ENCODE measurements at places on chromosomes 2 and 18. TPM values are rescaled to one million over a fixed set of nuclear protein-coding genes. Genes with fewer than 3 reads are reported as not detected.

Gene COL6A3
- total RNA-seq = 59.5 TPM

Gene IL1A
- total RNA-seq = 0.13 TPM

Gene CD8B
- total RNA-seq = 2.5 TPM

Gene ELOA2
- not detected for total RNA-seq

Gene NRP2
- 37.7 TPM for total RNA-seq

Gene ABCB11
- total RNA-seq = 0.03 TPM

Gene COLEC12
- 7.4 TPM for total RNA-seq

Gene IL1F10
- not detected for total RNA-seq

Gene RMC1
- 25.9 TPM for total RNA-seq

GRCh38 chr2:176159663-176160250, 2.6 kb downstream of the HOXD3 start:
- H3K27ac ChIP-seq = peak overlapping the region; percentile 90
- no peak overlapping the region for H3K4me3 ChIP-seq
- peaks cover 3% of the 10 kb centered on the region for H3K36me3 ChIP-seq
- DNase-seq = peak; percentile 30
- no peaks in the 10 kb centered on the region for H3K27me3 ChIP-seq
- H3K4me1 ChIP-seq = peaks cover 2% of the 10 kb centered on the region

DNA sequence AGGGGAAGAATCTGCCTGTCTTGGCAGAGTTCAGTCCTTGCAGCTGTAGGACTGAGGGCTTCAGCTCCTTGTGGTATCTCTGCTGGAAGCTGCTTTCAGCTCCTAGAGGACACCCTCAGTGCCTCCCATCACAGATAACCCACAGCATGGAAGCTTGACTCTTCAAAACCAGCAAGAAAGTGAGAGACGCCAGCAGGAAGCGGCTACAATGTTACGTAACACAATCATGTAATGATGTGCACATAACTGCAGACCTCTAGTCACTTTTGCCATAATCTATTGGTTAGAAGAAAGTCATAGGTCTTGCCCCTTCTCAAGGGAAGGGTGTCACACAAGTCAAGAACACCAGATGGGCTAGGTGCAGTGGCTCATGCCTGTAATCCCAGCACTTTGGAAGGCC, 69.1 kb upstream of the AFF3 start:
- no peak overlapping the region for H3K27ac ChIP-seq
- DNase-seq = no peak
- no peaks in the 10 kb centered on the region for H3K4me1 ChIP-seq
- H3K4me3 ChIP-seq = no peak overlapping the region
- H3K36me3 ChIP-seq = no peaks in the 10 kb centered on the region
- H3K27me3 ChIP-seq = no peaks in the 10 kb centered on the region

DNA sequence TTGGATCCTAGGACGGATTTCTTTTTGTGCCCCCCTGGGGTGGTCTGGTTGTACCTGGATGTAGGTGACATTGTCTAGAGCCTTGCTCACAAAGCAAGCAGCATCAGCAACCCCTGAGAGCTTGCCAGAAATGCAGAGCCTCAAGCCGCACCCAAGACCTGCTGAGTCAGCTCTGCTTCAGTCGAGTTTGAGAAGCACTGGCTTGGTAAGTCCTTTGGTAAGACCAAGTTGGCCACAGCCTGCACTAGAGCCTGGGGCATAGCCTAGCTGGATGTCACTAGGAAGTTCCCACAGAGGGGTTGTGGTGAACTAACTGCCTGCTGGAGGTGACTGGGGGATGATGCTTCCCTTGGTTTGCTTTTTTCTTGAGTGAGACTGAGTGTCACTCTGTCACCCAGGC, 6.2 kb downstream of the ABCG5 start:
- no peak overlapping the region for H3K27ac ChIP-seq
- no peaks in the 10 kb centered on the region for H3K27me3 ChIP-seq
- H3K4me3 ChIP-seq = no peak overlapping the region
- H3K36me3 ChIP-seq = no peaks in the 10 kb centered on the region
- no peaks in the 10 kb centered on the region for H3K4me1 ChIP-seq

DNA sequence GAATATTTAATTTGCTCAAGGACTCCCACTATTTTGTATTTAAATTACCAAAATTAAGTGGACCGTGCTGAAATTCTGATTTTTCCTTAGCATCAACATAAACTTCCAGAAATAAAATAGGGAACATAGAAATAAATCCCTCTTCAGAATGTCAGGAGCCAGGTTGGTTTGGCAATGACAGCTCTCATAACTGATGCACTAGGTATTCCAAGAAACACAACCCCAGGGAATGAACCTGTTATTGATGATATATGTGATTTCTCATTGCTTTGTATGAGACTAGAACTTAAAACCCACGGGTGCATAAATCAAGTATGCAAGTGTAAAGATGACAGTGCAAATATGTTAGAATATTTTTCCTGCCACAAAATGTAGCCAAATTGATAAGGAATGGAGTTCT, 12.8 kb downstream of the SLC5A7 start:
- DNase-seq = no peak
- H3K27ac ChIP-seq = no peak overlapping the region
- no peaks in the 10 kb centered on the region for H3K36me3 ChIP-seq
- no peaks in the 10 kb centered on the region for H3K27me3 ChIP-seq
- no peaks in the 10 kb centered on the region for H3K4me1 ChIP-seq

- H3K27ac ChIP-seq = no peak overlapping the region
- H3K36me3 ChIP-seq = no peaks in the 10 kb centered on the region
- peak; percentile 17 for DNase-seq
These were observed 21.6 kb upstream of the GYPC start for GRCh38 chr2:126634273-126634861.

DNA sequence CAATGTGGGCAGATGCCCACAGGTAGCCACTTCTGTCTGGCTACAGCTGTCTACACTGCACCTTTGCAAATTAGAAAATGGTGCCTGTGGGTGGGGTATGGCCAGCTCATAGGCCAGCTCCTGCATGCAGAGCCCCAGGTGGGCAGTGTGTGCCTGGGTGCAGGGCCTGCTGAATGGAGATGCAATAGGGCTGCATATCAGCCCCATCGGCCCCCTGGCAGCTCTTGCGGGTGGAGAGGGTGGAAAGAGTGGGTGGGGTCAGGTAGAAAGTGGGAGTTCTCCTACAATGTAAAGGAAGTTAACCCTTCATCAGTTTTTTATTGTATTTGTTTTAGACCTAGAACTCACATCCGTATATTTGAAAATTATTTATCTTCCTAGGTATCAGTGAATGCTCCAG, 37.1 kb downstream of the FBLN7 start:
- H3K4me3 ChIP-seq = no peak overlapping the region
- H3K36me3 ChIP-seq = no peaks in the 10 kb centered on the region
- H3K27me3 ChIP-seq = no peaks in the 10 kb centered on the region
- DNase-seq = no peak
- H3K27ac ChIP-seq = no peak overlapping the region

DNA sequence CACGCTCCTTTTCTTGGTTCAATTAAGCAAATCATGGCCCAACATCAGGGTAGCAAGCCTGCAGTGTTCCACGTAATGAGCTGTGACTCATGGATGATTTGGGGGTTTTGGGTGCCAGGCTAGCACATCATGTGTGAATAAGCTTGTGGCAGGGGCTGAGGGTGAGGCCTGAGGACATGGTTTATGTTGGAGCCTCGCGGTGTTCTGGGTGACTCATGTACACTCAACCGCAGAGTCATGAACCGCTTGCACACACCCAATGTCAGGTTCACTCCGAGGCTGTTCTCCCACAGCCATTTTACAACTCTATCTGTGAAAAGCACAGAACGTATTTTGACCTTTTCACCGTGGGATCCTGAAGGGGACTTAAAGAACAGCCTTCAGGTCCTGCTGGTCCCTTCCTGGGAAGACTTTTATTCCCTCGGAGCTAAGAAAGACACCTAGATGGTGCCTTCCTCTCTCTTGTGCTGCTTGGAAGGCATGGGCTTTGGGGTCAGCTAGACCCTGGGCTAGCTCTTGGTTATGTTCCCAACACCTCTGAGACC, 139.9 kb upstream of the ZEB2 start:
- H3K36me3 ChIP-seq = no peaks in the 10 kb centered on the region
- H3K27ac ChIP-seq = no peak overlapping the region
- no peak for DNase-seq
- no peaks in the 10 kb centered on the region for H3K4me1 ChIP-seq
- no peak overlapping the region for H3K4me3 ChIP-seq

- no peak overlapping the region for H3K27ac ChIP-seq
- no peaks in the 10 kb centered on the region for H3K27me3 ChIP-seq
- no peak for DNase-seq
- no peak overlapping the region for H3K4me3 ChIP-seq
These were observed 220.8 kb downstream of the ALK start for GRCh38 chr2:29700560-29700959.

DNA sequence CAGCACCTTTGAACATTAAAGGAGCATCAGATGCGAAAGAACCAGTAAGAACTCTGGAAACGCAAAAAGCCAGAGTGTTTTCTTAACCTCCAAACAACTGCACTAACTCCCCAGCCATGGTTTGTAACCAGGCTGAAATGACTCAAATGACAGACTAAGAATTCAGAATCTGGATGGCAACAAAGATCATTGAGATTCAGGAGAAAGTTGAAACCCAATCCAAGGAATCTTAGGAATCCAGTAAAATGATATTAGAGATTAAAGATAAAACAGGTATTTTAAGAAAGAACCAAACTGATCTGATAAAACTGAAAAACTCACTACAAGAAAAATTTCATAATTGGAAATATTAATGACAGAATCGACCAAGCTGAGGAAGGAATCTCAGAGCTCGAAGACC, 116.7 kb downstream of the PTRHD1 start:
- no peaks in the 10 kb centered on the region for H3K36me3 ChIP-seq
- no peak overlapping the region for H3K27ac ChIP-seq
- H3K4me1 ChIP-seq = no peaks in the 10 kb centered on the region
- H3K4me3 ChIP-seq = no peak overlapping the region
- DNase-seq = no peak
- no peaks in the 10 kb centered on the region for H3K27me3 ChIP-seq

GRCh38 chr2:74822771-74823566, 11.0 kb upstream of the HK2 start:
- DNase-seq = no peak
- no peaks in the 10 kb centered on the region for H3K27me3 ChIP-seq
- H3K4me3 ChIP-seq = no peak overlapping the region
- H3K27ac ChIP-seq = no peak overlapping the region
- no peaks in the 10 kb centered on the region for H3K36me3 ChIP-seq

DNA sequence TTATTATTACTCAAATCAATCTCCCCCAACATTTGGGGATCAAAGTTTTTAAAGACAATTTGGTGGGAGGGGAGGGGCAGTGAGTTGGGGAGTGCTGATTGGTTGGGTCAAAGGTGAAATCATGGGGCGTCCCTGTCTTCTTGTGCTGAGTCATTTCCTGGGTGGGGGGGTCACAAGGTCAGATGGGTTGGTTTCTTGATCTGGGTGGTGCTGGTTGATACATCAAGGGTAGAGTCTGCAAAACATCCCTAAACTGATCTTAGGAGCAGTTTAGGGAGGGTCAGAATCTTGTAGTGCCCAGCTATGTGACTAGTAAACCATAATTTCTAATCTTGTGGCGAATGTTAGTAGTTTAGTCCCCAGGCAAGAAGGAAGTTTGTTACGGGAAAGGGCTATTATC, 67.4 kb downstream of the MOGAT1 start:
- no peaks in the 10 kb centered on the region for H3K4me1 ChIP-seq
- H3K36me3 ChIP-seq = no peaks in the 10 kb centered on the region
- H3K4me3 ChIP-seq = no peak overlapping the region
- no peak overlapping the region for H3K27ac ChIP-seq
- H3K27me3 ChIP-seq = no peaks in the 10 kb centered on the region

DNA sequence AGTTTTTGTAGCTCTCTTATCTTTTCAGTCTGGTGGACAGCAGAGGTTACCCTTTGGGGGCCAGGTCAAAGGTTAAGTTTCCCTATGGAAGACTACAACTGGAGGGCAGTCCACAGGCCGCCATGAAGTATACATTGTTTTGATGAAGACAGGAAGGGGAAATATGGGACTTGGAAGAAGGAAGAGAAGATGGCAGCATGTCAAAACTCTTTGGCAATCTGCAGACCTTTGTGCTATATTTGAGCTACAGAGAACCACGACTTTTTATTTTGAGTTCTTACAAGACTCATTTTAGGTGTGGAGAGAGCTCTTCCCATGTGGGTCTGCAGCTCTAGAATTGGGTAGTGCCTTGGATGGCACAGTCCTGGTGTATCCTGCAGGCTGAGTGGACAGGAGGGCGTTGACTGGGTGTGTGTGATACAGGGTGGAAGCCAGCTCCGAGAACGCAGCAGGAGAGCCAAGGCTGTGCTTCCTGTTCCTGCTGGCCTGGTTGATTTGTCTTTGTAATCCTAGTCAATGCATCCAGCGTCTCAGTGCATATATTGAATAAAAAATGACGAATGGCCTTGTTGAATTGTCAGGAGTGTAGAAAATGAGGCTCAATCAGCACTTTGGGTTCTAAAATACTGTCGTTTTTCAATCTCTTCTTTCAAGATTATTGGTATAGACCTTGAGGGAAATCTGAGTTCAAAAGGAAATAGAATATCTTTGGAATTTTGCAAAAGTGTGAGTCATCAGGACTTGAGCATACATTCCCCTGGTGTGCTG, 11.5 kb downstream of the ITGA6 start:
- no peaks in the 10 kb centered on the region for H3K36me3 ChIP-seq
- no peaks in the 10 kb centered on the region for H3K27me3 ChIP-seq
- peaks cover 32% of the 10 kb centered on the region for H3K4me1 ChIP-seq
- no peak overlapping the region for H3K4me3 ChIP-seq

DNA sequence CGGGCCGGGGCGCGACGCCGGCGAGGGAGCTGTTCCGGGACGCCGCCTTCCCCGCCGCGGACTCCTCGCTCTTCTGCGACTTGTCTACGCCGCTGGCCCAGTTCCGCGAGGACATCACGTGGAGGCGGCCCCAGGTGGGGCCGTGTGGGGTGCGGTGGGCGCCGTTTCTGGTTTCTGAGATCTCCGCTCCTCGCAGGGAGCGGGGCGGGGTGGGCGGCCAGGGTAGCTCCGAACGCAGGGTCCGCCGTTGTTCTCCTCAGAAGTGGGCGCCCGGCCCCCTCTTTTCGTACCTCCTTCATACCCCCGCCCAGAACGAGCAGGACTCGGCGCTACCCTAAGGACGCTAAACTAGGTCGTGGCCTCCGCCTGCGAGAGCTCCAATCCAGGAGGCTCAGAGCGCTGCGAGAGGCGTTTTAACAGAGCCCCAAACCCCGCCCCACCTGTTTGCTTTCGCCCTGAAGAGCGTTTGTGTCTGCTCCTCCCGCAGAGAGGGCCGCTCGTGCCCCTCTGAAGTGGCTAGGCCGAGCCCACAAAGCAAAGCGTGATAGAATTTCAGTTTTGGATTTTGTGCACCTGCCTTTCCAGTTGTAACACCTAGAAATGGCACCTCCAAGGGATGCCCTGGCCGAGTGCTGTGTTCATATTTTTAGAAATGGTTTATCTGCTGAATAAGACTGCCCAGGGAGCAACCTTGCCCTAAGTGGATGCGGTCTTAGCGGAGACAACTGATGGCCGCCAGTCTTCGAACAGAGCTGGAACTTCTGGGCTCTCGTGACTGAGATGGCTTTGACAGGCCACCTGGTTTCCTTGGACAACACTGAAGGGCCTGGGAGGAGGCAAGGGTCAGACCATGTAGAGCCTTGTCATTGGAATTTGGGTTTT, 626 bp downstream of the CAPN10 start:
- DNase-seq = peak; percentile 85
- peak overlapping the region; percentile 47 for H3K4me3 ChIP-seq
- H3K27ac ChIP-seq = no peak overlapping the region
- H3K36me3 ChIP-seq = peaks cover 5% of the 10 kb centered on the region
- no peaks in the 10 kb centered on the region for H3K27me3 ChIP-seq
- H3K4me1 ChIP-seq = peaks cover 28% of the 10 kb centered on the region
